CD8-positive, alpha-beta memory T cell (primary cell): ENCODE measurements at places on chromosomes 7 and 10.

DNA sequence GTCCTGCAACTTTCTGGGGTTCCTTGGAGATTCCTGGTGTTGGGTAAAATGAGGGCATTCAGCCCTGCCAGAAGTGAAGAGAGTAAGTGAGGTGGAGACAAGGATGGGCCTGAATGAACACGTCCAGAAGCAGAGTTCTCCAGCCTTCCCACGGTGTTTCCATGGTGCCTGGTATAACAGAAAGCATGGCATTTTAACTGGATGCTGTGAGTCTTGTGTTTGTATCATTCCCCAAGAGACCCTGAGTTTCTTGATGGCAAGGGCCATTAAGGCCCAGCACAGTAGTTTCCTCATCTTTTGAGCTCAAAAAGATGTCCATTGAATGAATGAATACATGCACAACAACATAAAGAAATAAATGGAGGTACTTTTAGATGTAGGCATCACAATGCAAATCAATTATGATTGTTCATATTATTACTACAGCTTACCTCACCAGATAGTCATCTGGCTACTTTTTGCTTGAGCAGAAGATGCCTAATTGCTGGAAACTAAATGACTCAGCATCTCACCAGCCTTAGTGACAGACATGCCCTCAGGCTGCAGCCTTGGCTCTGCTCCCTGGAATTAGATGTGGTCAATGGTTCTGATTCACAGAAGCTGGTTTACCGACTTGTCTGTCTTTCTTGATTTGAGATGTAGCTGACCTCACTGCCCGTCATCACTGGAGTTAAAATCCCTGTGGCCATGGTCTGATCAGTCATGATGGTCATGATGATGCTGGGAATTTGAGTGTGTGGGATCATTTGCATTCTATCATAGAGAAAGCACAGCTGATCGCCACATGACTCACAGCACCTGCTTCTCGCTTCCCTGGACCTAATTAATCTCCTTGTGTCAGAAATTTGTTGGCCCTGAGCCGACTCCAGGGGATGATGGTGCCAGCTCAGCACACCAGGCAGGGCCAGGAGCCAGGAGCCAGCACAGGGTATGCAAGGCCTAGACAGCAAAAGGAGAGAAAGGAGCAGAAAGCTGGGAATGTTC, 83.9 kb downstream of the CXCL12 start:
- DNase-seq, result no peak

- DNase-seq, result no peak
These were observed 2.0 kb upstream of the NRAP start for GRCh38 chr10:113665806-113666354.

- DNase-seq, result no peak
These were observed 401.6 kb upstream of the PFKP start for GRCh38 chr10:2665772-2666171.

GRCh38 chr7:82164813-82165212, 278.8 kb downstream of the CACNA2D1 start:
- no peak for DNase-seq

DNA sequence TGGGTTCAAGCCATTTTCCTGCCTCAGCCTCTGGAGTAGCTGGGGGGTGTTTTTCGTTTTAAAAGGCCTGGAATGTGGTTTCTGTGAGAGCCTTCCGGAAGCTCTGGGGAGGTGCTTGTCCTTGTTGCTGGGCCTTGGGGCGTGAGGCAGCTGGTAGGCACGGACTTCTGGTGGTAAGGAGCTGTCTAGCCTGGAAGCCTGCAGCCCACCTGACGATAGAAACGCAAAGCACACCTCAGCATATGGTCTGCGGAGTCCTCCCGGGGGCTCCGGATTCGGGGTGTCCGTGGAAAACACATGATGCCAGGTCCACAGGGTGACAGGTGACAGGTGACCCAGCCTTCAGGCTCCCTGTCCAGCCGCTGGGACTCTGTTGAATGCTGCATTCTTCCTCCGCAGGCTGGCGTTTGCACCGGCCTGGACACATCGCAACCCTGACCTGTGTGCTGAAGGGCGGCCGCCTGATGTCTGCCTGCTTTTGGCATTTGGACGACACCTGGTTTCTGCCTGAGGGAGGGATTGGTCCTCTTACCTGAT, 37.3 kb downstream of the INPP5A start:
- no peak for DNase-seq

DNA sequence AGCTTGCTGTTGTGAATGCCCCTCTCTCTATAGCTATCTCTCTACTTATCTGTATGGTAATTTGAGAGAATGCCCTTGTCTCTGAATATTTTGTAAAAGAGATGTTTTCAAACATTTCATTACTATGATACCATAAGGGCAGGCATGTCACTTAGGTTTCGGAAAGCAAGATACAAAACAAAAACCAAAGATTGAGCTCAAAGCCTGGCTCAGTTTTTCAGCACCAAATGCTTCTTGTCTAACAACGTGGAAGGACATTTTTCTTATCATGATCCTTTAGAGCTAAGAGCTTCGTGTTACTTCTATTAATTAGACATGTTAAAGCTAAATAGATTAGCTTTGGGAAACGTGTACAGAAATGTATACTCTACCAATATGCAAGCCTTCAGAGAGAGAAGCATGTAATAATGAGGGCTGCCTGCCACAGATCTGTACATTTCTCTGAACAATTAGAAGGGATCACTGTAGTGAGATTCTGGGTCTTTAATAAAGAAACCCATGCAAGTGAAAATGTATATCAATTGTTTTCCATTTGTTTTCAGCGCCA, 148.9 kb downstream of the ARID5B start:
- DNase-seq, result no peak

DNA sequence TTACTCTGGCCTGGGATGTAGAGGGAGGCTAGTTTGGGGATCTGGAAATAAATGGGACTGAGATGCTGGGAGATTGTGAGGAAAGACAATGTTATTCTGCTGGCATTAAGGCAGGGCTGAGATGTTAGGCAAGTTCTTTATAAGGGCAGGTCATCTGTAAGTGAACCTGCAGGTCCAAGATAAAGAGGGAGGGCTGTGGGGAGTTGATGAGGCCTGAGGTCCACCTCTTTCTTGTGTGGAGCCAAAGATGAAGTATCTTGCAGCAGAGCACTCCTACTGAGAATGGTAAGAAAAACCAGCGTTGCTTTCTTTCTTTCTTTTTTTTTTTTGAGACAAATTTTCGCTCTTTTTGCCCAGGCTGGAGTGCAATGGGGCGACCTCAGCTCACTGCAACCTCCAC, 19.1 kb downstream of the CYCS start:
- DNase-seq, result no peak

DNA sequence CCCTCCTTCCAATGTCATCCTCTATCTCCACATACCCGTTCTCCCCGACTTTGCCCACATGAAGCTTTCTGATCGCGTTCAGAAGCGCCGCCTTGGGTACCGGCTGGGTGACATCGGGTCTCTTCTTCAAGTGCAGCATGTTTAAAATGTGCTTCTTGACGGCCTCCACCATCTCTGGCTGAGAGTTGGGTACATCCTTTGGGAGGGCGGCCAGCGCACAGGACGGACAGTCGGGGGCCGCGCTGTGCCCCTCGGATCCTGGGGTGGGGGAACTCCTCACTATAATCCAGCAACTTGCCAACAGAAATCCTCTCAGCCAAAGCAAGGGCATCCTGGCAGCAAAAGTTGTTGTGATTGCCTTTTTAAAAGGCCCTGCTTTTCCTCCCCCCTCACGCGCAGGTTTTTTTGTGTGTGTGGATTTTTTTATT, 2.8 kb downstream of the INHBA start:
- DNase-seq, result no peak

- DNase-seq, result no peak
These were observed 36.1 kb downstream of the SGPL1 start for GRCh38 chr10:70851597-70852475.

- DNase-seq, result no peak
These were observed 26.9 kb downstream of the ENKUR start for GRCh38 chr10:24988831-24989640.

DNA sequence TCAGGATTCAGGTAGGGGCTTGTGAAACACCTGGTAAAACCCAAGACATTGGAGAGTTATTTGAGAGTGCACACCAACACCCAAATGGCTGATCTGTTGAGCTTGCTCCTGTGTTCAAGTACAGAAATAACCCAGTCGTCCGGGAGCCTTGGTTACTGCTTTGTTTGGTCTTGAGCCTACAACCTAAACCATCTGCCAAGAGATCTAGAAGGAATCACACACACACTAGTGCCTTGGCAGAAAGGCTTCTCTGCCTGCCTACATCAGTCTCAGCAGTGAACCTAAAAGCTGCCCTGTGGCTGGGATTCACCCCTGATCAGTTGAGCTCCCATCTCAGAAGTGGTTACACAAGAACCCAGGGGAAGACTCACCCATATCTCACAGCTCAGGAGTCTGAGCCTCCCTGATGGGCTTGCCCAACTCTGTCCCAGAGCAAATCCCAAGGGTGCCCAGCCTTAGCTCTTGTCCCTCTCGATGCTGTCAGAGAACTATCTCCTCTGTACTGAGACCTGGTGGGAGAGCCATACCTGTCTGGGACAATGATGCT, 167.6 kb downstream of the CXCL12 start:
- DNase-seq, result no peak

GRCh38 chr7:112886208-112886607, 96.0 kb upstream of the TMEM168 start:
- DNase-seq, result no peak

DNA sequence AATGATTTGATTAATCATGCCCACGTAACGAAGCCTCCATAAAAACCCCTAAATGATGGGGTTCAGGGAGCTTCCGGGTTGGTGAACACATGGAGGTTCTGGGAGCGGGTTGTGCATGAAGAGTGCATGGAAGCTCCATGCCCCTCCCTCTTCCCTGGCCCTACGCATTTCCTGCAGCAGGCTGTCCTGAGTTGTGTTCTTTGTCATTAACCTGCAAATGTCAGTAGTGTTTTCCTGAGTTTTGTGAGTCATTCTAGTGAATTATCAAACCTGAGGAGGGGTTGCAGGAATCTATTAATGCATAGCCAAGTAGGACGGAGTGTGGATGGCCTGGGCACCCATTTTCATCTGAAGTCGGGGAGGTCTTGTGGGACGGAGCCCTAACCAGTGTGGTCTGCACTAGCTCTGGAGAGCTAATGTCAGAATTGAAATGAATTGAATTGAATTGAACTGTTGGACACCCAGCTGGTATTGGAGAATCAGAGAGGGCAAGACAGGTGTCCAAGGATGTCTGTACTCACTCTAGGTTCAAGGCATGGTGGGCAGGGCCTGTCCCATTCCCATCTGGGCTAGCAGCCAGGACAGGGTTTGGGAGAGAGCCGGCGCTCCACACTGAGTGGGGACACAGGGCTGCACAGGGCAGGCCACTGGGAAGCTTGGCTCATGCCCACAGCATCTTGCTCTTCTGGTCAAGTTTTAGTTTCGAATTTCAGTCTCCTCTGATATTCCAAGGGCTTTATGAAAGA, 22.3 kb upstream of the ARHGAP22 start:
- no peak for DNase-seq

- no peak for DNase-seq
These were observed at the start of gene NPSR1 for GRCh38 chr7:34657632-34658268. NPSR1 (plus strand) TSS chr7:34658218; CDS start chr7:34658413, 195 bp downstream.

DNA sequence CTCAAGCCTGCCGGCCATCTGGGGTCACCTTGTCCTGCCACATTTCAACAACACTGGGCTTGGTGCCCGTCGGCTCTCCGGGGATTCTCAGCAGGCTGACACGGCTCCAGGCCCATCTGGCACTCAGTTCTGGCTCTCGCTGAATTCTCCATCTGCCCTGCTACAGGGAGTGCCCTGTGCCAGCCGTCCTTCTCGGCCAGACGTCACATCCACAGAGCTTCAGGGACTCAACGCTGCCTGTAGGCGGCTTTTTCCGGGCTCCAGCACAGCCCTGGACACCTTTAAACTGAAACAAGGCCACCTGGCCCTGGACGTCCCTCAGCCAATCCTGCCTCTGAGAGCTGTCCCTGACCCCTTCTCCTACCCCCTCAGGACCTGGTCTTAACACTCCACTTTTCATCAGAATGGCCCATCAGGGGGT, 43.0 kb downstream of the TMEM130 start:
- DNase-seq, result no peak

DNA sequence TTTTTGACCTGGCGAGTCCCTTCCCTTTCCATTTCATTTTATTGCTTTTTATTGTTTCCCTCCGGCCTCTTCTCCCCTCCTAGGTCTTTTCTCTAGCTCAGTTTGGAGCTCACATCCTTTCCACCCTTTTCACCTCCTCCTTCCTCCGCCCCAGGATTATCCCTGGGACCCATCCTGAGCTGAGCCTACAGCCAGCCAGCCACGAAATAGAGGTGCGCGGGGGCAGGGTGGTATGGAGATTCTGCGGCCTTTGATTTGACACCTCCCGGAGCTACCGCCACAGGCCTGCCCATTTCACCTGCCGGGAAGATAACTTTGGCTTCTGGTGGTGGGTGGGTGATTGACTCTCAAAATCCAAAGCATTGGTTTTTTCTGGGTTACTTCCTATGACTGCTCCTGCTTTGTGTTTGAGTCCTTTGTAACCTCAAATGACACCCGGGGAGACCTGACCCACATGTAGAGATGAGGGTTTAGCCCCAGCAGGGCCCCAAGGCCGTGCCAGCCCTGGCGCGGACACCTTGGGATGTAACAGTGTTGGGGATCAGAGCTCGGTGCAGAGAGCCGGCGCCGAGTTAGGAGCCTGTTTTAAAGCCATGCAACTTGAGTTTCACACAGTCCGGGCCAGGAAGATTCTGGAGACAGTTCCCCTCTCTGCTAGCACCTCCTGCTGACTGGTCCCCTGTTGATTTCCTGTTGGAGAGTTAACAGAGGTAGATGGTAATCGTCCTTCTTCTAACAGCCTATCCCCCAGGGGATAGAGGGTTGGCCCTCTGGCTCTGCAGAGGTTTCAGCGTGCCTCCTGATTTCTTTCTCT, 1.5 kb downstream of the DUSP5 start:
- peak; percentile 5 for DNase-seq

DNA sequence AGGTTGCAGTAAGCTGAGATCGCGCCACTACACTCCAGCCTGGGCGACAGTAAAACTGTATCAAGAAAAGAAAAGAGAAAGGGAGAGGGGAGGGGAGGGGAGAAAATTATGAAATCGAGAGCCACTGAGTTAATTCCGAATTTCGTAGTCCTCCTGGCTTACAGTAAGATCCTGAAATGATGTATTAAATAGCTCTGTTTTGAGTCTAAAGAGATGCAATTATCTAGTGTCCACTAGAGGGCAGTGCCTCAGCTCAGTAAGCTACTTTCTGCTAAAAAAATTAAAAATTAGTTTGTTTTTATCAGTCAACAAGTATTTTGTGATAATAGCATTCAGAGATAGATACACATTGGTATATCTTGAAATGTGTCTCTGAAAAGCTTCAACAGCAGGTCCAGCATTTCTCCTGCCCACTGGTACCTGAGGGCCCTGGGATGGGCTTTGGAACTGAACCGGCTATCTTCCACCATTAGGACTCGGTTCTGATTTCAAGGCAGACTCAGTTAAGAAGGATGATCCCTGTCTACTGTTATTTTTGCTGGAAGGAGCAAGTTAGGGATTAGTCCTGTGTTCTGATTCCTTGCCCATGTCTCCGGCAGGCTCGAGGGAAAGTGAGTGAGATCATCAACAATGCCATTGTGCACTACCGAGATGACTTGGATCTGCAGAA, 19.5 kb downstream of the TSPAN33 start:
- peak; percentile 34 for DNase-seq

GRCh38 chr7:134514663-134515062, 12.7 kb upstream of the AKR1B10 start:
- no peak for DNase-seq

GRCh38 chr10:26857991-26858706, 2.6 kb downstream of the ABI1 start:
- no peak for DNase-seq

- DNase-seq, result no peak
These were observed 11.6 kb upstream of the CYTH3 start for GRCh38 chr7:6284055-6284400.
